Amygdala (tissue), 56 donors: ENCODE measurements at places on chromosomes 11 and 22.

DNA sequence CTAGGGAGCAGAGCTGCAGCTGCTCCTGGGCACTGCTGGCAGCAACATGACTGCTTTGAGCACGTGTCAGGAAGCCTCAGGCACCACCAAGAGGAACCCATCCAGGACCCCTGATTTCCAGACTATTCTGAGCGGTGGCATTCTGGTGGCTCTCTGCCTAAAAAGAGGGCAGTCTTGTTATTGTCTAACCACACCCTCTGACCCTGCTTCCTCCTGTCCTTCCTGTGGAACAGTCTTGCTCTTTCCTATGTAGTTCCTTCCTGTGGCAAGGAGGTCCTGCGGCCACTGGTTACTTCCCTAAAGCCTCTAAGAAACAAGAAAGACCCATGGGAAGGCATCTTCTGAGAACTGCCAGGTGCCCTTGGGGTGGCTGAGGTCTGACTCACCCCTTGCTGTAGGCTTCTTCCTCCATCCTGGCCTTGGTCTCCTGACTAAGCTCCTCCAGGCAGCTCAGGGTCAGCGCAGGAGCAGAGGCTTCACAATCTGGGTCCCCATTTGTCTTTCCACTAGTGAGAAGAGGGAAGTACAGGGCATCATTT is 13.1 kb upstream of the LYVE1 start:
- no peak for DNase-seq

DNA sequence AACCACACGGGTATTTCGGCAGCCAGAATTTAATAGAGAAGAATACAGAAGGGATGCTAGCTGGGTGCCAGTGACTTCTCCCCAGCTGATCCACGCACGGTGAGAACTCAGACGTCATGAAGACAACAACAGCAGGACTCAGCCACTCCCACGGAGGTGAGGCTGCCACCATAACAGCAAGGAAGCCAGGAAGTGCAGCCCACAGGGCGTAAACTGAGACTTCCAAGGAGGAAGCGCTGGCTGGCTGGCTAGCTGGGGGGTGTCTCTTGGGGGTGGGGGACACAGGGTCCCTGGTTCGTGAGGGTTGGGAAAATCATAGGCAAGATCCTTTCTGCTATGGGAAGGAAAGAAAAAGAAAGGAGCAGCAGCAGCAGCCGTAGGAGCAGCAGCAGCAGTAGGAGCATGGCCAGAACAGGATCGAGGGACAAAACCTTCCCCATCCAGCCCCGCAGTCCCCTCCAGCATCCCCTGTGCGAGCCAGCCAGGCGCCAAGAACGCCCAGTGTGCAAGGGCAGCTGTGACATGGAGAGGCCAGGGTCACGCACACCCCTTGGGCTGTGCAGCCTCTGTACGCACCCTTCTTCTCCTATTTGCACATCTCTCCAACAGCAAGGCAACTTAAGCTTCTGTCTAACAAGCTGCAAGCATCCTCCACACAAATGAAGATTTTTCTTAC is 49.6 kb upstream of the SHANK2 start:
- no peak for DNase-seq

DNA sequence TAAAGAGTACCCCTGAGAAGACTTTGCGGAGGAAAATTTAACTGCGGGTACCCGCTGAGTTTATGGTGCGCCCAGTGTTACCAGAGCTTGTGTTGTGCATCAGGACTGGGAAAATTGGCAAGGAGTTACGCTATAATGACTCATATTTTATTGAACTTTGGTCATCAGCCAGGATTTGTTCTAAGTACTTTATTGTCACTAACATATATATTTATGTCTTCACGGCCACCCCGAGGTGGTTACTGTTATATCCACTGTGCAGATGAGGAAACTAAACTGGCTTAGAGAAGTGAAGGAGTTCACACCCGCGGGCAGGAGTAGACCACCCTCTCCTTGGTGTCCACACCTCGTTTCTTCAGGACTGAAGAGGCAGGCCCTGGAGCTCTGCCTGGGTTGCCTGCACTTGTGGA is 667 bp downstream of the ACCS start:
- no peak for DNase-seq

DNA sequence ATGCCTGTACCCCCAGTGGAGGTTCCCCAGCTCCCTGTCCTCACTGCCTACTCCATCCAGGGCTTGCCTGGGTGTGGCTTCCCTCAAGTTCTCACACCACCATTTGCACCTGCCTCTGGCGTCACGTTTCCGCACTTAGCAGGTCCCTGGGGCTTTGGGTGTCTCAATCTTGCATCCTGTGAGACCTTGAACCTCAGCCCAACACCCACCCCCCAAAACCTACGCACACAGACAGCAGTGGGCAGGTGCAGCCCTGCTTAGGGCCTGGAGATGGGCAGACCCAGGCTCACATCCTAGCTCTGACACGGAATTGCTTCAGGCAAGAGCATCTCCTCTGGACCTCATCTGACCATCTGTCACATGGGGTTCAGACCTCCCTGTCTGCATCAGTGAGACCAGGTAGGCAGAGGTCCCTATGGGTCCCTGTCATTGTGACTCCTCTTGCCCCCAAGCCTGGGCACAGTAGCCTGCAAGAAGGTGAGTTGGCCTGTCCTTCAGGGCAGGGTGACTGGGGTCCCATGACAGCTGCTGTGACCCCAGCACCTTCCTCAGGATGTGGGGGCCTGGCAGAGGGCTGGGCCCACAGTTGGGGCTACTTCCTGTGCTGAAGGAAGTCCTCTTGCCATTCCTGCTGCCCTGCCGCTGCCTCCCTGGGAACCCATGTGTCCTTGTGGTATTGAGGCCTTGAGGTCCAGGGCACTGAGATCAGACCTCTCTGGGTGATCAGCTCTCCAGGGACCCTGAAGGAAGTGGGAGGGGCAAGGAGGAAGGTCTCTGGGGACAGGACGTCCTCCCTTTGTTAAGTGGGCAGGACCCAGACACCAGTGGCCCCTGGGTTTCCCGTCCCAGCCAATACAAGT is 2.0 kb downstream of the SIPA1 start:
- peak; percentile 55 for DNase-seq

GRCh38 chr22:42560381-42560780 is 6.6 kb downstream of the SERHL2 start:
- no peak for DNase-seq

DNA sequence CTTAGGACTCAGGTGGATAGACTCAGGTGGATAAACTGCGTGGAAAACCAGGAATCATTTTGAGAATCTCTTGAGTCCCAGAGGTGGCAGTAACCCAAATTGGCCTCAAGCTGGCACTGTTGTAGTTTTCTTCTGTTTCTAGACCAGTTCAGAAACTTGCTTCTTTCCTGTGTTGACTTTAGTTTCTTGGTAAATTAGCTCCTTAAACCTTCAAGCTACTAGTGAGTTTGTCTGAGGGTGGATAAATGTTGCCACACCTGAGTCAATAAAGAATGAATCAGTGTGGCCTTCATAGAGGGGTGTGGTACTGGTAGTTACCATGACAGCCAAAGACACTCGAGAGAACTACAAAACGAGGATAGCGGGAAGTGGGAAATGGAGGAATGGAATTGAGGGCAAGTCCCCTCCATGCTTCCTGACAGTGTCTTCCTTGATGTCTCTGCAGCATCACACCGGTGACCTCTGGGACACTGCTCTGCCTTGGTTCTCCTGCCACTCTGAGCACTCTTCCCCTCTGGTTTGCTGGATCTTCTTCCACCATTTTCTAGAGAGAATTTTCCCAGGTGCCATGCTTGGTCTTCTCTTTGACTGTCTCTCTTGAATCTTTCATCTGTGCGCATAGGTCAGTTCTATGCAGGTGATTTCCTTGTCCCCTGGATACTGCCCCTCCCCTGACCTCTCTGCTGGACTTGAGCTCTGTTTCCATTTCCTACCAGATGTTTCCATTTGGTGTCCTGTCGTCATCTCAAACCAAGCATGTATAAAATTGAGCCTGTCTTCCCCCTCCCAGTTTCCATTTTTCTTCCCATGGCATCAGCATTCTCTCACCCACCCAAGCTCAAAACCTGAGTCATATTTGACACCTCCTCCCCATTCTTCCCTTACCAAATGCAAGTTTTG is 7.2 kb downstream of the POLD4 start:
- DNase-seq = peak; percentile 23

DNA sequence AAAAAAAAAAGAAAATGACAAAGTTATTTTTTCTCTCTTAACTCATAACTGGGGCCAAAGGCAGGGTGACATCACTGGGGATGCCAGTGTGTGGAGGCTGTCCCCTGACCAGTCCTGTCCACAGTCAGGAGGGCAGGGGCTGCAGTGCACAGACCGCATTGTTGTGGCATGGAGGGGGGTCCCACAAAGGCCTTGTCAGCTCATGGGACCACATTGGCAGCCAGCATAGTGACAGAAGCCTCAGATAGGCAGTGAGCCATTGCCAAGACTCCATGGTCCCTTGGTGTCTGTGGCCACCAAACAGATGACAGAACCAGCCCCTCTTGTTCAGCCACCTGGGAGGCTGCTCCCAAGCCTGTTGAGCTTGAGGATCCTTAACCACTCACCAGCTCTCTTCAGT is 4.1 kb downstream of the TMEM80 start:
- DNase-seq = no peak

DNA sequence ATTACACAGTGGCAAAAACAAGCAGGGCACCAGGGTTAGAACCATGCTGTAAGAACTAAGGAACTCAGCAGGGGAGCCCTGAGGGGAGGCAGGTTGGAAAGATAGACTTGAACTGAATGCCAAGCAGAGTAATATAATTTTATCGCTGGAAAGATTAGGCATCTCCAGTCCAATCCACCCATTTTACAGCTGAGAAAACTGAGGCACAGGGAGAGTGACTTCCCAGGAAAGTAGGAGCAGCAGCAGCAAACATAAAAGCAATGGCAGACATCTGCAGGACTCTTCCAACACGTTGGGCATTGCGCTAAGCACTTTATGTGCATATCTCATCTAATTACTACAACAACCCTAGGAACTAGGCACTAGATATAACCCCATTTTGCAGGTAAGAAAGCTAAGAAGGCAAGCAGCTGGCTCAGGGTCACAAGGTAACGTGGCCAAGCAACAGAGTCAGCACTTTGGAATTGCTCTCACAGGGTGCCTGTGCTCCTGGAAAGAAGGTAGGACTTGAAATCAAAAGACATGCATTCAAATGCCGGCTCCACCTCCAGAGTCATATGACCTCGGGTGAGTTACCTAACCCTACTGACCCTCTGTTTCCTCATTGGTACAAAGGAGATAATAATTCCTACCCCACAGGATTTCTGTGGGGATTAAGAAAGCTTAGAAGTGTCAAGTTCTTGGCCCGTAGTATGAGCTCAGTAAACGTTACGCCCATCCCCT is 215.3 kb downstream of the BARX2 start:
- DNase-seq = no peak

DNA sequence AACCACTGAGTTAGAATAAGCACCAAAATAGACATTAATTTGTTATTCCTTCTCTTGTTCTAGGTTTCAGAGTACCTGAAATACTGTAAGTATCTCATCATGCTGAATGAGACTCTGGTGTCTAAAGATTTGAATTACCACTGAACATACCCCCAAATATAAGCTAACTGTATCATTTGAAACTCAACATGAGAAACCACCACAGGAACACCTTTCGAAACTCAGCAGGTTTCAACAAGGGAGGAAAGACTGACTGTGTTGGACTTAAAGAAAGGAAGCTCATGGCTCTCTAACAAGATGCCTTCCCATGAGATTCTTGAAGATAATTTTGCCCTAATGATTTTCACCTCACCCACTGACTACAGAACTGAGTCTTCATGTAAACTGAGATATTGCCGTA is 37.0 kb downstream of the PRCP start:
- no peak for DNase-seq

DNA sequence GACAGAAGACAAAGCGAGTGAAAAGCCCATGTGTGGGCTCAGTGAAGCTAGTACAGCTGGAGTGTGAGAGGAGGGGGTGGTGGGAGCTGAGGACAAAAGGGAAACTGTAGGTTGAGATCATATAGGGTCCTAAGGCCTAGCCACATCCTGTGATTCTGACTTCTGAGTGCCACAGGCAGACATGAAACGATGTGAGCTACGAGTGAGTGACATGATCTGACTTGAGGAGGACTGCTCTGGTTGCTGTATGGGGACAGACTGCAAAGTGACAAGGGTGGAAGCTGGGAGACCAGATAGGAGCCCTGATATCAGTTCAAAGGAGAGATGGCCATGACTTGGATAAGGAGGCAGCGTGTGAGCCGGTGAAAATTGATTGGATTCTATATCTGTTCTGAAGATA is 85.4 kb downstream of the MICAL2 start:
- DNase-seq = no peak

DNA sequence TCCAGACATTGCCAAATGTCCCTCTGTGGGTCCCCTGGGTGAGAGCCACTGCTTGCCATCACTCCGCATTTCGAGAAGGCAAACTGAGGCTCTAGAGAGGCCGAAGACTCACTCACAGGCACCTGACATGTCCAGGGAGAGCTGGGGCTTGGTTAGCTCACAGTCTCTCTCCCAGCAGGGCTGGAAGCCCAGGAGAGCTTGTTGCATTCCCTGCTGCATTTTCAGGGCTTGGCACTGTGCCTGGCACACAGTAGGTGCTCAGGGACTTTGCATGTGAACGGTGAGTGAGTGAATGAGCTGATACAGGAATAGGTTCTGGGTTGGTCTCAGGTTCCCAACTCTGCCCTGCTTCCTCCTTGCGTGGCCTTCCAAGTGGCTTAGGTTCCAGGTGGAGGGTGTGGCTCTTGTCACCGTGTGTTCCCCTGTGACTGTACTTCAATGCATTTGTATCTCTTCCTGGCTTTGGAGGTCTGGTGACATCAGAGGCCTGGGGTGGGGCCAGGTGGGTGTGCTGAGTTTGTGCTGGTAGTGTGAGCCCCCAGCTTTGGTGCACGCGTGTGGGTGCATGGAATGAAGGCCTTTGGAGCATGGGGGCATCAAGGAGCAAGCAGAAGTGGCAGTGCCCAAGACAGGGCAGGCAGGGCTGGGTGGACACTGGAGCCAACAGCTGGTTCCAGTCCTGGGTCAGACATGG is 18.4 kb upstream of the SMIM38 start:
- DNase-seq = no peak

DNA sequence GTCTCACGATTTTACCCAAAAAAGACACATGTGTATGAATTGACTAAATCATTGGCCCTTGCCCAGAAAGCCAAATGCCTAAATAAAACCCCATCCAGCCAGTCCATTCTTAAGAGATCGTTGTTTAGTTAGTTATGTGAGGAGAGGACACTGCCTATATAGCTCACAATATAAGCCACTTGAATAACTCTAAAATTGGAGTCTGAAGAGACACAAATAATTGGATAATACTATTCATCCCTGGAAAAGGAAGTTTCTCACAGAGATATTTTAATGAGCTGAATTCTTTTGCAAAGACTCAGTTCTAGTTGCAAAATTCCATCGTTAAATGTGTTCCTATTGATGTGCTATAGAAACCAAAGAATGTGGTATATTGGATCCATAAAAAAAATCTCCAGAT is 176.7 kb downstream of the SOX6 start:
- no peak for DNase-seq

DNA sequence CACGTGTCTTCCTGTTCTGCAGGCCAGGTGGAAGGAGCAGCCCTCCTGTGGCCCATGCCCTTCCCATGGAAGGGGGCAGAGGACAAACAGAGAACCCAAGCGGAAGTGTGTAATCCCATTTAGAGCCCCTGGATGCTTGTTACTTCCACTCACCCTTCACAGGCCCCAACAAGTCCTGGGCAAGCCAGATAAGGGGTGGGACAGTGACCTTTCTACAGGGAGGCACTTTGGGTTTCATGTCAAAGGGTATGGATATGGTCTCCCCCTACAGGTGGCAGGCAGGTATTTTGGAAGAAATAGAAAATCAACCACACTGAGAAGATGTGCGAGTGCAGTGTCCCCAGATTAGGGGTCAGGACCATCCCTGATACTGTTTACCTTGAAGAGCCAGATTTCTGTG is 11.4 kb downstream of the MPEG1 start:
- DNase-seq = no peak
